ENCODE measurements at places on chromosomes 1 and 21.

DNA sequence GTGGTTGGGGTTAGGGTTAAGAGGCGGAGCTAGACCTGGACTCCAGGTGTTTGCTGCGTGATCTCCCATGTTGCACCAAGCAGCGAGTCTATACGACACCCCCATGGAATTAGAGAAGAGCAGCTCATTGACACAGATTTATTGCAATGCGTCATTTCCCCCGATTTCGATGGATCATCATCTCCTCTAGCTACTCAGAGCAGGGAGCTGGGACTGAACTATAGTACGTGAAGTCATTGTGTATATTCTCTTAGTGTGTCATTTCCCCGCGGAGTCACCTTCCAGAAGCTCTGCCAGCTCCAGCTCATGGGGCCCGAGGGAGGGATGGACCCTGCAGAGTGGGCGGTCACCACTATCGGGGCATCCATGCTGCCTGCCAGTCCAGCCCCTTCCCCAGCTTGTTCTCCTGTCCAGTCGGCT is 7.5 kb upstream of the C2CD2 start:
- DNase-seq, result no peak

DNA sequence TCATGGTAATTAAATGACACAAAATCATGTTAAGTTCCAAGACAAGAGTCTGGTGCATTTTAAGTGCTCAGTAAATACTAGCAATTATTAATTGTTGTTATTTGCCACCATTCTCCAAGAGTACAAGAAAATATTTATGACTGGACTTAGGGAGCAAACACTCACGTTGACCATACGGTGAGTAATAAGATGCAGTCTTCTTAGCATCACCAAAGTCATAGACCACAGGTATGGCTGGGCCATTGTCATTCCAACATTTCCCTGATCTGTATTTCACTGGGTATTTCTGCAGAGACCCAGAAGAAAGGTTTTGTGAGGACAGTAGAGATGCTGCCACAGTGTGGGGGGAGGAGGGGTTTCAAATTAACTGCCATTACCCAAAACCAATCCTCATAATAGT is 4.7 kb downstream of the ITLN2 start:
- no peak for DNase-seq

DNA sequence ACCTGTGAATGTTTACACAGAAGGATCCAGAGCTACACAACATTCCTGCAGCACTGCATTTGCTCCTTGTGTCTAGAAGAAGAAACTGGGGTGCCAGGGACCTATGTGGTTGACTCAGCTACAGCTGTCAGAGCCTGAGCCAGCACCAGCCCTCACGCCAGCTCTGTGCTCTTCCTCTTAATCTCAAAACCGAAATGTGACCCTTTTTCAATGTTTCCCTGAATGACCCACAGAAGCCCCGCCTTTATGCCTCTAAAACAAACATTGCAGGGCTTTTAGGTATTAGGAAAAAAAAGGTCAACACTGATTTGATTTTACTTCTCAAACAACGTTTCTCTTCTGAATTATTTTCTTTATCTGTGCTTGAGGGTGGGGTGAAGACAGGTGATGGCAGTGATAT is 260.5 kb downstream of the DYRK1A start:
- no peak for DNase-seq

DNA sequence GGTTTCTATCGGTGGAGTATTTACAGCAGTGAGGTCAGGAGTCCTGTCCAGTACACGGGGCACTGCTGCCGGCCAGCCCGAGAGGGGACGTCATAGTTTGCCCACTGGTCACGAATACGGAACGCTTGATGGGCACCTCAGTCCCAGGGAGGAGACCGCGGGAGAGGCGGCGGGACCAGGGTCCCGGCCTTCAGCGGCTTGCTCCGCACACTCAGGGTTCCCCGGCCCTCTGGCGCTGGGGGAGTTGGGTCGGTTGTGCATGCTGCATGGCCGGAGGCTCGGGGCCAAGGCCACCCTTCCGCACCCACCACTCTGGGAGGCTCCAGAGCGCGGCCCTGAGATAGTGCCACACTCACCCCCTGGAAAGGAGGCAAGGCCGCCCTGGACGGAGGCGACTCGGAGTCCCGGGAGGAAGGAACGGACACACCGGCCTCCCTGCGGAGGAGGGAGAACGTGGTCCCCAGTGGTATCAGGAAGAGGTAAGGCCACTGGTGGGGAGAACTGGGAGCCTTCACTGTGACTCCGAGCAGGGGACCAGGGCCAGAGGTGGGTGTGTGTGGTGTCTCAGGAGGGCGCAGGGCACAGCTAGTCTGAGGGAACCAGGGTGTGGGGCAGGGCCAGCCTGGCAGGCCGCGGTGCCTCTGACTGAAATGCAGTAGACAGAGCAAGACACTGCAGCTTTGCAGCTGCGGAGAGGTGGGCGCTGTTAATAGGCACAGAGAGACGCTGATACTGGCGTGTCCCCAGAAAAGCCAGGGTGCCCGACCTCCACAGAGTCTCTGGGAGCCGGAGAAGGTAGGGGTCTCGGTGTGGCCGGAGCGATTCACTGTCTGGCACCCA is 28.6 kb upstream of the PRSS38 start:
- no peak for DNase-seq

DNA sequence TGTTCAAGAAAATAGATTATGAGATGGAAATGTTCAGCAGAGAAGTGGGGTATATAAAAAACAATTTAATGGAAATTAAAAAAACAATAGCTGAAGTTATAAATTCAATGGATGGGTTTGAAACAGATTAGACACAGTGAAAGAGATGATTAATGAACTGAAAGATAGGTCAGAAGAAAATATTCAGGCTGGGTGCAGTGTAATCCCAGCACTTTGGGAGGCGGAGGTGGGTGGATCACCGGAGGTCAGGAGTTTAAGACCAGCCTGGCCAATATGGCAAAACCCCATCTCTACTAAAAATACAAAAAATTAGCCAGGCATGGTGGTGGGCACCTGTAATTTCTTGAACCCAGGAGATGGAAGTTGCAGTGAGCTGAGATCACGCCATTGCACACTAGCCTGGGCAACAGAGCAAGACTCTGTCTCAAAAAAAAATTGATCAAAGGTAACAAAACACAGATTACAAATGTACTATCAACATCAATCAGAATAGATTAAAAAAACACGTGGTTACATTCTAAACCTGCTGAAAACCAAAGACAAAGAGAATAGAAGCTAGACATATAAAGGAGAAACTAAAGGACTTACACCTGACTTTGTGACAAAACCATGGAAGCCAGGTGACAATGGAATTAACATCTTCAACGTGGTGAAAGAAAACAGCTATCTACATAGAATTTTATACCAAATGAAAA is 4.8 kb upstream of the SUMO3 start:
- DNase-seq, result no peak

- peak; percentile 62 for DNase-seq
These were observed at the start of gene TRIM17 for GRCh38 chr1:228416217-228416933. TSS of gene TRIM17 (minus strand) at chr1:228416861. CDS start at chr1:228415072, 1,789 bp downstream.
